Stimulated activated memory B cell treated with anti-CD40 and anti-IgM and Interleukin-4, amounts not matched to agents 10 μg/mL and 1 μg/mL and 100 μg/mL, for 72 hours (primary cell): ENCODE measurements at places on chromosomes 7 and 10.

GRCh38 chr10:36542493-36542892 is 582.9 kb upstream of the ANKRD30A start:
- ATAC-seq, result no peak

- peak; percentile 52 for ATAC-seq
These were observed 16.4 kb downstream of the IRF5 start for GRCh38 chr7:128954150-128954549.

DNA sequence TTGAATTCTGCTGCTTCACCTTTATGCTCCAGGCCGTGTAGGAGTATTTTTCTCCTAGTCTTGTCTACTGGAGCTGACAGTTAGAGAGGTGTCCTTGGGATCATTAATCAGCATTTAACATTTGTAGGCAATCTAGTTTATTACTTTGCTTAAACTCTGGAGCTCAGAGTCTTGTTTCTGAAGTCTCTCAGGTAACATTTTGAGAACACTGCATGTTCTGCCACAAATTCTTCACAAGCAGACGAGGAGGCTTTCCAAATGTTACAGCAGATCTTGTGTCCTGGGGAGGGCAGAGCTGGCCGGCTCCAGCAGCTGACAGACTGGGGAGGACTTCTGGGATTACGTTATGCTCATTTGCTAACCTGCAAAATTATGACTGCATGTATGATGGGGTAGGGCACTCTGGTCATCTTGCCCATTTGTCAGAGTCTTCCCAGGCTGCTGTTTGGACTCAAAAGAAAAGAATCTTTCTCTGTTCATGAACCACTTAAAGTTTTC is 50.5 kb downstream of the GALNT17 start:
- ATAC-seq, result no peak

DNA sequence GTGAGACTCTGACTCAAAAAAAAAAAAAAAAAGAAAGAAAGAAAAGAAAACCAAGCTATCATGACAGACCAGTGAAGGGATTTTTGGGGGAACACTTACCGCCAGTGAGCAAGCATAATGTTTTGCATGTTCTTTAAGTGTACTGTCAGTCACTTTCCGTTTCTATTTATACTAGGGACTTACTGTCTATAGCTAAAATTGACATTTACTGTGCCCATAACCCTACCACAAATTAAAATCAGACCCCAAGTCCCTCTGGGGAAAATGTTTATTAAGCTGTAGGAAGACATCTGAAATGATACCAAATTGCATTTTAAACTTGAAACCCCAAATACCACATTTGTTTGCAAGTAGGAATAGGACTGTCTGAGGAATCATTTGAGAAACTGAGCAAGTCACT is 252.8 kb downstream of the TRIL start:
- peak; percentile 84 for ATAC-seq

DNA sequence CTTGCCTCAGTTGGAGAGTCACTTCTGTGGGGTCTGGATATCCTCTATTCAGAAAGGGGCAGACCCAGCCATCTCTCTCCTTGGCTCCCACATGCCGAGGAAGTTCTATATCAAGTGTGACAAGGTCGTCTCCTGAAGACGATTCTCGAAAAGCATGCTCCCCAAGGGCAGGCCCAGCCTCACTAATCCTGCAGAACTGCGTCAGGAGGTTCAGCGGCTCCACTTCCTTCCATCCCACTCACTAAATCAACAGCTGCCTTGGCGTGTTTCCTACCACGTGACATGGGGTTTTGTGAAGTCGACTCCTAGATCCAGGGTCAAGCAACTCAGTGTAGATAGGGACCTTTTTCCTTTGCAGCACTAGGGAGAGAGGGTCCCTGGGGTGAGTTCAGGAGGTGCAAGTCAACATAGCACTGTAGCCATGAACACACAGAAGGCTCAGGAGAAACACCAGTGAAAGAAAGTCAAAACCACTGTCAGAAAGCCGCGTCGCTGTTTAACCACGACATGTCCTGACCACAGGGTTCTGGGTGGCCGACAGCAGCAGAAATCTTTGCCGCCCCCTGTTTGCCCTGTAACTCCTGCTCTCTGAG is 156.4 kb downstream of the PRPF18 start:
- ATAC-seq, result peak; percentile 16

DNA sequence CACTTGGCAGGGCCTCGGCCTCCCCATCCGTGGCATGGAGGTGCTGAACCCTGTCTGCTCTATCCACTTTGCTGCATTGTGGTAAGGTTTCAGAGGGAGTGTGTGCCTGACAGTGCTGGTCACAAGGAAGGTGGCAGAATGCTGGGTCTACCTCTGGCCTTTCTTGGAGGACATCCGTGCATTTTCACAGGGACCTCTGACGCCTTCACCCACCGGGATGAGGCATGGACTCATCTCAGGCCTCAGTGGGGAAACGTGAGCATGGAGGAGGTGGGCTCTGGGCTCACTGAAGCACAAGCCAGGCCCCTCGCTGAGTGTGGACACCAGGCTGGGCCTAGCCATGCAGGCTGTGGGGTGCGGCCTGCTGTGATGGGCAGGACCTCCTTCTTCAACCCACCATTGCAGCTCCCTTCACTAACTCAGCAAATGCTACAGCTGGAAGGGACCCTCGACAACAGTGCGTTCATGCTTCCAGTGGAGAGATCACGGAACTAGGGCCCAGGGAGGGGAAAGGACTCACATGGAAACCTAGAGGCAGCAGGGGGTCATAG is 8.6 kb downstream of the TBATA start:
- no peak for ATAC-seq

- ATAC-seq, result no peak
These were observed 37.7 kb downstream of the CDK13 start for GRCh38 chr7:39987641-39988347.

- no peak for ATAC-seq
These were observed 38.8 kb downstream of the SVOPL start for GRCh38 chr7:138662076-138662990.

DNA sequence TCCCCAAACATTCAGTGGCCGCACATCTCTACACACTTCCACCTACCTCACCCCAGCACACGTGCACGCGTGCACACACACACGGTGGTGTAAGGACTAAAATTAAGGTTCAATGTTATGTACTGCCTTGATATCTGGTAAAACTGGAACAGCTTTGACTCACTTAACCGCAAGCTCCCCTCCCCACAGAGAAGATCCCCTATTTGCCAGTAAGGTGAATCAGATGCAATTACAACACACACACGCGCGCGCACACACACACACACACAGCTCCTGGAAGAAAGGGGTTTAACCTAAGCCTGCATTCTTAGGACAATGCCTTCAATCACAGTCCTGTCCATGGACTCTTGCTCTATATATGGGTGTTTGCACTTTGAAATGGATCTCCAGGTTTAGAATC is 25.5 kb upstream of the VPS41 start:
- no peak for ATAC-seq

DNA sequence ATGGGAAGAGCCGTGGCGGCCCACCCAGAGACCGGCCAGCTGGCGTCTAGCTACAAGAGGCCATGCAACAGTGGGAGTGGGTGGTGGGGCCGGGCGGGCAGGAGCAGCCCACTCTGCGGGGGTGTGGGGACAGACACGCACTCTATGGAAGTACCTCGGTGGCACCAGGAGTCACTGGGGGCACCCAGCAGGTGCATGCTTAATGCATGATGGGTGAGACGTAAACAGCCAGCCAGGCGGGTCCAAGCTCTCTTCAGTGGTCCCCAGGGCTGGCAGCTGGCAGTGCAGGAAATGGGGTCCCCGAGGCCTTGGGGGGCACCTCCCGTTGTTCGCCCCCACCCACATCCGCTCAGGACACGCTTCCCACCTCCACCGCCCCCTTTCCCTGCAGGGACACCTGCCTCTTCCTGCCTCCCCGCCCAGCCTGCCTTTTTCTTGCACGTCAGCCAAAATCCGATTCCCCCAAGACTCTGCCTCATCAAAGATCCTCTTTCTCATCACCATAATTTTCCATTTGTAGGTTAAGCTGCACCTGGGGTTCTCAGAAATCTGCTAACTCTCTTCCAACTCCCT is 22.6 kb upstream of the PSMG3 start:
- ATAC-seq, result peak; percentile 74

DNA sequence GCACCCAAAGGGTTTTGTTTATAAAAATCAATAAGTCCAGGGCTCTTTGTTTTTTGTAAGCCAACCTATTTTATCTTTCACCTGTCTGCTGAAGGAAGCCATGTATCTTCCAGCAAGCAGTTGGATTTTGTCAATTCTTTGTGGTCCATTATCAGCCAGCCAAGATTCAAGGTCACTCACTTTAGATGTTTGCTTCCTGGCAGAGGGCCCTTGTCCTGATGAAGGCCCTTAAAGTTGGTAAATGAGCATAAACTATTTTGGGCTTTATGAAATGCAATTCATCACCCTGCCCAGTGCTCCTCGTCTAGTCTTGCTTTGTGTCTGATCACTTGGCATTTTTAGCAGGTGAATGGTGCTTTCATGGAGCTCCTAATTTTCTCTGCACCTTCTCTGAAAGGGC is 1004.2 kb downstream of the GRID1 start:
- no peak for ATAC-seq

- peak; percentile 92 for ATAC-seq
These were observed at the start of gene STK32C for GRCh38 chr10:132307823-132308586. STK32C (minus strand) TSS chr10:132307950; CDS start chr10:132307833, 117 bp downstream.

DNA sequence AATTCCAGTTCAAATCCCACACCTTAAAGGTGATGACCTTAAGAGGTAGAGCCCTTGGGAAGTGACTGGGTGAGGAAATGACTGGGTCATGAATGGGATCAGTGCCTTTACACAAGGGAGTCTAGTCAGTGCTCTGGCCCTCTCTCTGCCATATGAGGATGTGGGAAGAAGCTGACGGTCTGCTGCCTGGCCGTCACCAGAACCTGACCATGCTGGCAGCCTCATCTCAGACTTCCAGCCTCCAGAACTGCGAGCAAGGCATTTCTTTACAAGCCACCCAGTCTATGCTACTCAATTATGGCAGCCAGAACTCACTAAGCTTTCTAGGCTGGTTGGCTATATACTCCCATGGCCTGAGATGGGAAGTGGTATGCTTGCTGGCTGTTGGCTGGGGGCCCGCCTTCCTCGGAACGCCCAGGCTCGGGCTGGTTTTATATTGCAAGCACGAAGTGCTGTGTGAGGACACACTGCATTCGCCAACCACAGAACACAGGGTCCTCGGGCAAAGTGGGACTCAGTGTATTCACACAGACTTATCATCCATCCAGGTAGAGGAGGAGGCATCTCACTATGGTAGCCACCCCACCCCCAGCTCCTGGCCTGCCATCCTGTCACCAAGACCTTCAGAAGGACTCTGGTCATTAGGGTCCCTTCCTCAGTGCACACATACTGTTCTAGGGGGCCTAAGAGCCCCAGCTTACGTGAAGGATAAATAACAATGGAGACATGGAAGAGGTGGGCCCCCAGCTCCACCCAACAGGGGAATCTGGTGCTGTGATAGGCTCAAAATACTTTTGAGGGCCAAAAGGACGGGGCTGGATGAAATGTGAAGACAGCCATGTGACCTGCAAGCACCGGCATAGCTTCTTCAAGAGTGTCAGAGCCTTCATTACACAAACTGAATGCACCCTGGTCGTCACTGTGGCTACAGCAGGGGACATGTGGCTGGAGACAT is 49.0 kb downstream of the ZRANB1 start:
- no peak for ATAC-seq

DNA sequence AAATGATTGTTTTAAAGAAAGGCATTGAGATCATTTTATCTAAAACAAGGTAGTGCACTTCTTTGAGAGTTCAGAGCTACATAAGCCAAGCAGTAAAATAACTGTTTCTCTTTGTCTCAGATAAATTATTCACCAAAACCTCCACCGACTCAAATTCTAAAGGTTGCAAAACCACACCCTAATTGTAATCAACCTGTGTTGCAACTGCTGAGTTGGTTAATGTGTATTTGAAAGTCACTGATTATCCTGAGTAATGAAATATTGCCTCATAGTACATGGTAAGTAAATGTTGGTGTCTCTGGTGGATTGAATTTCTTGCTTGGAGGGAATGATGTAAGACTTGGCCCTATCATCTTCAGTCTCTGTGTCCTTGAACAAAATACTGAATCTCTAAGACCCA is 35.9 kb upstream of the CYP2C9 start:
- no peak for ATAC-seq

DNA sequence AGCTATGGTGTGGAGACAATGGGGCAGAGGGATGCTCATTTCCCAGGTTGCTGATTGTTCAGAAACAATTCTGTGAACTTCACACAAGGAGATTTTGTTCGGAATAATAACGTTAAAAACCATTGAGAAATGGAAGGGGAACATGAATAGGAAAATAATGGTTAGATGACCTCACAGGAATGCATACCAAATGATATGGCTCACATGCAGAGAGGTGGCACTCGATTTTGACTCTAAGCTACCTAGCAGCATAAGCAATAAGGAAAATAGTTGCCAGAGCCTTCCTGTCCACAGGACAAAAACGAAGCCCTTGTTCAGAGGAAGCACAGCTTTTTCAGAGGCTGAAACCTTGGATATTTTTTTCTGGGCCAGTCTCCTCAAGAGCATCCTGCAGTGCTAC is 293.1 kb downstream of the ZEB1 start:
- ATAC-seq, result no peak

DNA sequence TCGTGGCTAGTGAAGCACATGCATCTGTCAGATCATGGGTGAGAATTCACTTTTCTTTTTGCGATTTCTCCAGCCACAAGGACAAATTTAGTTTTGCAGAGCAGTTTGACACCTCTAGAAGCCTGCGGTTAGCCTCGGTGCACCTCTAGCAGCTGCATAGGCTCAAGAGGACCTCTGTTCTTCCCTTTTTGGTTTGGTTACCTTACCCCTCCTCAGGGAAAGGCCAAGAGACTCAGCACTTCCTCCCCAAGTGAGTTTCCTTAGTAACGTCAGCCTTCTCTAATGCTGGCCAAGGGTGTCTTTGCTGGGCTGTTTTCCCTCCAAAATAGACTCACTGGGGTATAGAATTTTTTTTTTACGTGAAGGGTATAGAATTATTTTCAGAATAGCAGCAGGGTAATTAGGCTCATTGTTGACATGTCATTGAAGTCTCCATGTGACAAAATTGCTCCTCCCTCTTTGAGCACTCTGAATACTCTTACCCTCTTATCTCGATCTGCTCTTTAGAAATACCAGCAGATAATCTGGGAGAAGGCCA is 97.8 kb downstream of the AUTS2 start:
- ATAC-seq, result peak; percentile 91

GRCh38 chr10:5187867-5188266 is 2.9 kb upstream of the AKR1C8 start:
- ATAC-seq, result no peak

GRCh38 chr10:80137920-80138319 is 5.4 kb downstream of the PLAC9 start:
- no peak for ATAC-seq

GRCh38 chr7:2037808-2038522 is 194.8 kb downstream of the MAD1L1 start:
- ATAC-seq, result peak; percentile 77

- ATAC-seq, result no peak
These were observed 7.5 kb upstream of the KIFBP start for GRCh38 chr10:68981074-68981473.

GRCh38 chr7:115724400-115725056 is 306.0 kb downstream of the TFEC start:
- no peak for ATAC-seq

GRCh38 chr10:21751341-21752310 is 217.6 kb downstream of the MLLT10 start:
- no peak for ATAC-seq

DNA sequence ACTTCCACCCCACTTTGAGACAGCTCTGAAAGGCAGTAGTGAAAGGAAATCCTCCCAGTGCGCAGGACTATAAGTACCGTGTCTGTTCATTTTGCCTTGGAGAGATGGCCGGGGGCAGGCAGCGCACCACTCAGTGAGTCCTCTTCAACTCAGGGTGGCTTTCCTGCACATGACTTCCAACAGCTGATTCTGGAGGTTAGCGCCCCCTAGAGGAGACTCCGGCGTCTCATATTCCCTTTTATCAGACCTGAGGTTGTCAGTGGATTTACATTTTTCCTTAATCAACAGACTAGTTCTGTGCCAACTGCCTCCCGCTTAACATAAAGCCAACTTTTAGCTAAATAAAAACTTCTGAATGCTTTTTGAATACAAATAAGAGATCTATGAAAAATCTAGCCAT is 101.0 kb downstream of the HERPUD2 start:
- no peak for ATAC-seq
